ENCODE measurements at places on chromosomes 6 and 20.

DNA sequence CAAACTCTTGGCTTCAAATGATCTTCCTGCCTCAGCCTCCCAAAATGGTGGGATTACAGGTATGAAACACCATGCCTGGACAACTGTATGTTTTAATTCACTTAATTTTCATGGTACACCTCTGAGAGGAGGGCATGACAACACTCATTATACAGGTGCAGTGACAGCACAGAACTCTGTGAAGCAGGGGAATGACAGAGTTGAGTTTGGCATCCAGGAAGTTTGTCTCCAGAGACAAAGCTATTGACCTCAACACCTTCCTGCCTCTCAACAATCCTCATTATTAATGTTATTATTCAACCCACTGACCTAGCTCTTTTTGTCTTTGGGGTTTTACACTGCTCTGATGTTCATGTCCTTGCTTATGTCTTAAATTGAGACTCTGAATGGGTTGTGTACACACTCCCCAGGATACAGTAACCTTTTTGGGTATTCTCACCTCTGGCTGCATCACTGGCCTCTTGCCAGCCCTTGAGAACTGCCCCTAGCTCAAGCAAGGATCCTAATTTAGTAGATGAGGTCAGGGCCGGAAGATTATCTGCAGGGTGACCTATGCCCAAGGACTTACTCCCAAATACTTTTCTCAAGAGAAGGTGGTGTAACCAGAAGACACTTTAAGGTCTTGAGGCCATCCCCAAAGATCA is 13.0 kb upstream of the IER3 start:
- no peak for DNase-seq

GRCh38 chr6:151876122-151876521 is 68.6 kb downstream of the ESR1 start:
- DNase-seq = no peak

- no peak for DNase-seq
Observed at GRCh38 chr20:19758501-19759331, 658 bp downstream of the RIN2 start.

DNA sequence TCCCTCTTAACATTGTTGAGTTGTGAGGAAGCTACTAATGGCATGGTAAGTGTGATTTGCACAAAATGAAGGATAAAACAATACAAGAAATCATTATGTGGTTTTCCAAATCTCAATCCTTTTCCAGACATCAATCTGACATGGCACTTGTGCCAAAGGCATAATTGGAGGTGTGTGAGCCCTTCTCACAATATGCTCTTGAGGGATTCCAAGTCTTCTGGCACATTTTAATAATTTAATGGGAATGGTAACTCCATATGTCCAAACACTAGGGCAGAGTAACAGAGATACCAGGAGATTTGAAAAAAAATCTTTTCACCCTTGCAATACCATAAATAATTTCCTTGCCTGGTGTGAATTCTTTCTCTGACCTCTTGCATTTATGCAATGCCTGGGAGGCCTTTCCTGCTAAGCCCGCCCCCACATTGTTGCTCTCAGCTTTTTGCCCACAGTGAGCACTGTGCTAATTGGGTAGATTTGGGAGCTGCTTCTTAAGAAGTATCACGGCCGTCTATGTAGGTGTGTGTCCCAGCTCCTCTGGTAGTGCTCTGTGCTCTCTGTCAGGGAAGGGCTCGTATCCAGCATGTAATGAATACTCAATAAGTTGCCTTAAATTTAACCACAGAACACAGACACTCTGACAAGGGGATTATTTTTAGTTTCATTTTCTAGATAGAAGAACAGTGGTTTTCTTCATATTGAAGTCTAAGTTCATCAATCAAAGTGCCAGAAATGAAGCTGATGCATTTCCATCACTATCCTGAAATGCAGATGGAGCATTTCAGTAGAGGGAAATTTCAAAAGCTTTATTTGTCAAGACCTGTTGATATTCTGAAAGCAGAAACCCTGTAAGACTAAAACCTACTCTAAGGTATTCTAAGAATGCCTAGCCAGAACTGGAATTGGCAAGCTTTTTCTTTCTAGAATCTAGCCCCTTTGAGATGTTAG is 54.4 kb upstream of the CEP85L start:
- DNase-seq = peak; percentile 23

DNA sequence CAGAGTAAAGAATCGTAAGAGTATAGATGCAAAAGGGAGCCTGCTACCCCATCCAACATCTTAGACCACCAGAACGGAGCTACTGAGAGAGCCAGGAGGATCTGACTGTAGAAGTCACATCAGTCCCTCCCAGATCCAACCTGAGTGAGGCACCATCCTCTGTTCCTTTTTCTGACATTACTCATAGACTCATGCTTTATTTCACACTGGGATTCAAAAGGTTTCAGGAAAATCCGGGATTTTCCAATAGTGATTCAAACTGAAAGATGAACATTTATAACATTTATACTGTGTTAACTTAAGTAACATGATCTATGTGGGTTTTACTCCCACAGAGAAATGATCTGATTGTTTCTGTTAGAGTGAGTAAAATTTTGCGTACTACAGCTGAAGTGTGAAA is 868.6 kb upstream of the GJE1 start:
- DNase-seq = no peak

- no peak for DNase-seq
Observed at GRCh38 chr20:51360451-51361201, 181.9 kb downstream of the NFATC2 start.

DNA sequence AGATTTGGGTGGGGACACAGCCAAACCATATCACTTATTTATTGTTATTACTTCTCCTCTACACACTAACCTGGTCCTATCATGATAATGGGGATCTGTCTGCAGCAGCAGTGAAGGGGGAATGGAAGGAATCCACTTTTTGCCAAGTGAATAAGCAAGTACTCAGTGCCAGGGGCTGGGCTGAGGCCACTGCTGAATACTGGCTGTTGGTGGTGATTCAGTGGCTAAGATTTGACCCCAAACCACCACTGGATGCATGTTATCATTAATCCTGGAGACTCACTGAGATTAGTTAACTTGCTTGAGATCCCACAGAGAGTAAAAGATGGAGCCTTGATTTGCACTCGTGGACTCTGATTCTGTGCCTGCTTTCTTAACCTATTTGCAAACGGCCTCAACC is 127.7 kb downstream of the TSHZ2 start:
- DNase-seq = no peak

DNA sequence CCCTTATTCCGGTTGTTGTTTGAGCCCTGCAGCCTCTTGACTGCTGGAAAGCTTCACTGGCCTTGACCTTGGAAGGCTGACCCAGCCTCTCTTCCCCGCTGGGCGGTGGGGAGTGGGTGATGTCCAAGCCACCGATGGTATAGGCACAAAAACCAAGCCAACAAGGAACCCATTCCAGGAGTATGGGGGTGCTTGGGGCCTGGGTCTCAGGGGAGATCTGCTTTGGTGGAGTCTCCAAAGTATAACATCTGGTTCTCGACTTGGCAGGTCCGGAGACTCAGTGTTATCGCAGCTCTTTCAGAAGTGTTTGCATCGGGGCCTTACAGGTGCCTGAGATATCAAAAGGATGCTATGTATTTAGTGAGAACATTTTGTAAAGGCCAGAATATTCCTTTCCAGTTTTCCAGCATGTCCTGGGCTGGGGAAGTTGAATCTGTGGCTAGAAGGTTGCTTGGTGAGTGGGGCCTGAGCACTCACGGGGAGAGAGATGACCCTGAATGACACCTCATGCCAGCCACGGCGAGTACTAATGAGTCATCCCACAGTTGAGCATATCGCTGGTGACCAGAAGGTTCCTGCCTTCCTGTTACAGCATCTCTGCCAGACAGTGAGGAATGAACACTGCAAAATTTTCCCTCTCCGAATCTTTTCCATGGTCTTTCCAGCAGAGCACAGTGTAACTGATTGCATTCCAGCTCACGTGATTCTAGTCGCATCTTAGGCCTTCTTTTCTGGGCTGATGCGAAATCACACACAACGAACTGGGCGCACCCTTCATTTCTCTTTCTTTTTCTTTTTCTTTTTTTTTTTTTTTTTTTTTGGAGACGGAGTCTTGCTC is 133.9 kb downstream of the ZDHHC14 start:
- DNase-seq = no peak

DNA sequence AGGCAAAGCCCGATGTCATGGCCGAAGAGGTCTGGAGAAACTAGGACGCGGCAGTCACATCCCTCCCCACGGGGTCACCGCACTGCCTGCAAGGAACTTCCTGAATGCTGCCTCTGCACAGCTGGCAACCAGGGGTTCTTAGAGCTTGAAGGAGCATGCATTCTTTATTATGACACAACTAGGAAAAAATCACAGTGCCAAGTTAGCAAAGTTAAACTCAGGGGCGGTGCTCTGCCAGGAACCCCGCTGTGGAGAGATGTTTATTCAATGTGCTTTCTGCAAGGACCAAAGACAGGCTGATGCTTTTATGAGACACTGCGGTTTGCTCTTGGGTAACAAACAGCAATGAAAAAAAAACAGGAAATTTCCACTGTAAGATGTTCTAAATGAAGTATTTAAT is 287.3 kb upstream of the FOXQ1 start:
- no peak for DNase-seq

GRCh38 chr20:63978319-63979228 is 868 bp downstream of the SAMD10 start:
- DNase-seq = peak; percentile 45
